ENCODE measurements at places on chromosomes 7 and 10.

- no peak for DNase-seq
These were observed 20.7 kb upstream of the ZNF212 start for GRCh38 chr7:149218469-149219420.

- no peak for DNase-seq
These were observed 107.6 kb upstream of the PRSS58 start for GRCh38 chr7:142365410-142365842.

DNA sequence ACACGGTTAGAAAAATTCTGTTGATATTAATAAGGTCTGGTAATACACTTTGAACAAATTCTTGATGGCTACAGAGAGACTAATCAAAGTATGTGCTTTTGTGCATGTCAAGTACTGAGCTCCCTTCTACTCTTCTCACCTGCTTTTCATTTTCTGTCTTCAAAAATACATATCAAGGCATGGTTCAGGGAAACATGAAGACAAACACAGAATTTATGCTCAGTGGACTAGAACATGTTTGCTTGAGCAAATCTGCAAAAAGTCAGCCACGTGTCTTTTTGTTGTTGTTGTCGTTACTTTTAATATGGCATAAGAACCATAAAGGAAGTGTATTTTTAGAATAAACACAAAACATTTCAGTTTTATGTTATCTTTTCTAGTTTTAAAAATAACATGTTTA, 21.9 kb downstream of the CDK13 start:
- no peak for DNase-seq

GRCh38 chr7:47336472-47337425, 245.2 kb downstream of the TNS3 start:
- no peak for DNase-seq

DNA sequence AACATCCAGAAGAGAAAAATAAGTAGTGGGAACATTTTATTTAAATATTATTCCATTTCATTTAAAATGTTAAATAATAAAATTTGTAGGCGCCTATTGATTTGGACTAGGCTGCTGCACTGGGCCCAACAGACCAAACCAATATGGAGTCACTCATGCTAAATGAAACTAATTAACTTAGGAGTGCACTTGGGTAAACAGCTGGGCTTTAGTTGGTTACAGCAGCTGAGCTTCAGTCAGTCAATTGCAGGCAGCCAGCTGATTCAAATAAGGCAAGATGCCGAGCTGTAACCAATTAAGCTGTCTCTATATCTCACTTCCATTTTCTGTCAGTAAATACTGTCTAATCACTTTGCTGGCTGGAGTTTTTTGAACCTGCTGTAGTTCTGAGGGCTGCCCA, 102.1 kb upstream of the WDR11 start:
- no peak for DNase-seq

DNA sequence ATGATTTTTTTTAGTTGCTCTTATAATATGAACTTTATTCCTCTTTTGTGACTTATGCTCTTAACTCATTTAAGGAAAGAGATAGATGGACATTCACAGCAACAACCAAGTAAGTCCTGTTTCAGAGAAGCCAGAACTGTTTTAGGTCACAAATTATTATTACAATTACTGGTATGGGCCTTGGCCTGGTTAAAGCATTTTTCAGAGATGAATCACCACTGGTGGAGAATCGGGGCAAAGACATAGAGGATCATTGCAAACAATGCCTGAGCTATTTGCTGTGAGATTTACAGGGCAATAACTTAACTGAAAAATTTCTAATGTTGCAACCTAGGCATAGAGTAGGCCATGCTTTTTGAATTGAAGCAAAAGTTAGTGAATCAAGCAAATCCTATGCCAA, 138.0 kb upstream of the YAE1 start:
- no peak for DNase-seq

DNA sequence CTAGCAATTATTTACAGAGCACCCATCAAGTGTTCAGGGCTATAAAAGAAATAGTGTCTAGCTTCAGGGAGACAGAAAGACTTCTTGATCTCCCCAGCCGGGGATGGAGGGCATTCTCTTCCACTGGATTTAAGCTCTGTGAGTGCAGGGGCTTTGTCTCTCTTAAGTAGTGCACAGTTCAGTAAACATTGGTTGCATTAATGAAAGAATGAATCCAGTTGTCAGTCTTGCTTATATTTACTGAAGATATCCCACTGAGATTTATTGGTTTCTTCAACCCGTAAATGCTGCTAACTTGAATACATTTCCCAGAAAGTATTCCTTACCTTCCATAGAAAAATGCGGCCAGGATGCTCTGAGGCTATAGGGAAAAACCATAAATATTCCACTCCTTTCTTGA, 41.9 kb downstream of the AUTS2 start:
- no peak for DNase-seq

GRCh38 chr10:60044242-60044641, 137.9 kb upstream of the CCDC6 start:
- no peak for DNase-seq

- DNase-seq, result no peak
These were observed 10.4 kb downstream of the CHST3 start for GRCh38 chr10:71974489-71975021.

- DNase-seq, result no peak
These were observed 64.8 kb upstream of the MEOX2 start for GRCh38 chr7:15751191-15751701.

GRCh38 chr7:2932402-2933251, 88.5 kb upstream of the GNA12 start:
- DNase-seq, result no peak

GRCh38 chr7:126570845-126571244, 681.9 kb downstream of the GRM8 start:
- no peak for DNase-seq

- DNase-seq, result no peak
These were observed 128.2 kb downstream of the ACTR3B start for GRCh38 chr7:152887778-152888177.

DNA sequence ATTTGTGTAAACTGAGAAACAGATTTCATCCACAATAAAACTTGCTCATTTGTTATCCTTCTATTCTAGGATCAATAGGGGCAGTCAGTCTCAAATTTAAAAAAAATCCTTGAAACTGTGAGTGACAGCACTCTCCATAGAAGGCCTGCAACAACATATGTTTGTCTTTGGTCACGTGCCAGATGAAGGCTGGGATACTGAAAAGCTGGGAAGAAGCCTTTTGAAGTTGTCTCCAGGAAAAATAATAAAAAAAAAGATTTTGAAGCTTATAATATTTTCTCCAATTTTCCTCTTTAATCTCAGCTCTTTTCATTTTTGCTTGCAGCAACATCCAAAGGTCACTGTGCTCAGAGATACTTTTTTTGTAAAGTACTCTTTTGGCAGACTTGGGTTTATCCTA, 128.6 kb upstream of the SLC26A5 start:
- no peak for DNase-seq

- DNase-seq, result no peak
These were observed 73.4 kb downstream of the OR13A1 start for GRCh38 chr10:45241865-45242520.

DNA sequence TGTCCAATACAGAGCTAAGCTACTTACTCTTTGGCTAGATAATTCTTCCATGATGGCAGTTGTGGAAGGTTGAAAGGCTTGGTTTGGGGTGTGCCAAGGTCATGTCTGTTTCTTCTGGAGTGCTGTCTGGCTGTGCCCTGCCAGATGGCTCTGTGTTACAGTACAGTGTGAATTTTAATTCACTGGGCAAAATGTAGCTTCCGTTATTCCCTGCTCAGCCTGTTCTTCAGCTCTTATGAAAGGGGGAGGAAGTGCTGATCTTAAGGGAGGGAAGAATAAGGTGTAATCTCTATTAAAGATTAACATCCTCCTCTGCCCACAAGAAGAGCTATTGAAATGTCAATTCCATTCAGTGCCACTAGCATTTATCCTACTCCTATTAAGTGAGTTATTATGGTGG, 52.2 kb downstream of the SND1 start:
- DNase-seq, result no peak

DNA sequence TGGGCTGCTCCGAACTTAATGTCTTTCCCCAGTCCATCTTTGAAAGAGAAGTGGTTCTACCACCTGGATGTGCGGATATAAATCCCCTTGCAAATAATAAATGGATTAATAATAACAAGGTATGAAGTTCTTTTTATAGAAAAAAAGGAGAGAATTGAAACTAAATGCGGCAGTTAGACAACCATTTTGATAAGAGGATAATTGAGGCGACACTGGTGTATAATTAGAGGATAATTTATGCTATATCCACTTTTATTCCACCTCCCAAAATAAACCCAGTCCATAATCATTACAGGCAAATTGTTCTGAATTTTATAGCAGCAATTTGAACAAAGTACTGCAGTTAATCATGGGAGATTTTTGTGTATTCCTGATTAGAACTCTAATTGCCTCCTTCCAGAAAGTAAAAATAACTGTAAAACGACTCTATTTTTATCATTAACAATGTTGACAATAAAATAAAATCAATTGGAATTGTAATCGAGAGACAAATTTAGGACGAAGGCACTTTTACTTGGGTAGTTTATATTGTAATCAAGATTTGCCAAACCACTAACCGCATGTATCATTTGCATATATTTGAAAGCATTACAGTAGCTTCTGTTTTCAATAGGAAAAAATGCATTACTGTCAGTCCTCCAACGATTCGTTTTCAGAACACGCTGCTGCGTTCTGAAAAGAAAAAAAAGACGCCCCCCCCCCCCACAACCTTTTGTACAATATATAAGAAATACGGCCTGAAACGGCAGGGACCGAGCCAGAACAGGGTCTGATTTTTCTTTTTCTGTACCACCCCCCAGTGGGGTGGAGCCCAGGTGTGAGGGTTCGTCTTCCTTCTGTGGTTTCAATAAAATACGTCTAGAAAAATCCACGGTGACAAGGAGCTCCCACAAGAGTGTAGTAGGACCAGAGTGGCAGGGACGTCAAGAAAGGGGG, 838 bp upstream of the DLX6 start:
- no peak for DNase-seq

GRCh38 chr10:43229208-43230061, 37.4 kb downstream of the RASGEF1A start:
- no peak for DNase-seq

- no peak for DNase-seq
These were observed 191.2 kb downstream of the CSTF2T start for GRCh38 chr10:51508156-51508555.

DNA sequence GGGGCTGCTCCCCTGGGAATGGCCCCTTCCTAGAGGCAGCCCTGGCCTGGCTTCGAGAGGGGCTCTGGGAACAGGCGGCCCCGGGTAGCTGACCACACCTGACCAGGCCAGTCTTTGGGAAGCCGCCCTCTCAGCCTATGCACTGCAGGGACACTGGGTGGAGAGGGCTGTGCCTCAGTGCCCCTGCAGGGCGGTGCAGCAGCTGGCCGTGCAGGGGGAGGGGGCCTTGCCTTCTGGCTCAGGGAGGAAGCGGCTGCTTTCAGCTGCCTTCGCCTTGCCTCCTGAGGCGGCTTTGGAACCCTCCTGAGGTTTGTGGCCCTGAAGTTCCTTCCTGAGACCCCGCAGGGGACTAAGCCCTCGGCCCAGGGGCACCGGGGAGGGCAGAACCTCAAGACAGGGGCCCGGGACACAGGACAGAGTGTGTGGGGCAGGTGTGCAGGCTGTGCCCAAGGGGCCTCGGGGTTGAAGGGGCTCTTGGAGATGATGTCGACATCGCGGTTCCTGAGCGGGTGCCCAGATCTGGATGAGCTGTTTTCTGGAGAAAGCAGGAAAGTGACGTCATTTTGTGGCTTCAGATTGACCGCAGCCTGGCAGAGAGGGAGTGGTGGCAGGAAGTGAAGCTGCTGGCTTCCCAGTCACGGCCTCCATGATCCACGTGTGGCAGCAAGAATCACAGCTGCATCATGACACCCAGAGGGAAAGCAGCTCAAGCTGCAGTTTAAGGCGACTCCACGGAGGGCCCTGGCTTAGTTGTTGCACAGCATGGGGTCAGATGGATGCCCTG, 17.7 kb downstream of the ADAM8 start:
- DNase-seq, result no peak

DNA sequence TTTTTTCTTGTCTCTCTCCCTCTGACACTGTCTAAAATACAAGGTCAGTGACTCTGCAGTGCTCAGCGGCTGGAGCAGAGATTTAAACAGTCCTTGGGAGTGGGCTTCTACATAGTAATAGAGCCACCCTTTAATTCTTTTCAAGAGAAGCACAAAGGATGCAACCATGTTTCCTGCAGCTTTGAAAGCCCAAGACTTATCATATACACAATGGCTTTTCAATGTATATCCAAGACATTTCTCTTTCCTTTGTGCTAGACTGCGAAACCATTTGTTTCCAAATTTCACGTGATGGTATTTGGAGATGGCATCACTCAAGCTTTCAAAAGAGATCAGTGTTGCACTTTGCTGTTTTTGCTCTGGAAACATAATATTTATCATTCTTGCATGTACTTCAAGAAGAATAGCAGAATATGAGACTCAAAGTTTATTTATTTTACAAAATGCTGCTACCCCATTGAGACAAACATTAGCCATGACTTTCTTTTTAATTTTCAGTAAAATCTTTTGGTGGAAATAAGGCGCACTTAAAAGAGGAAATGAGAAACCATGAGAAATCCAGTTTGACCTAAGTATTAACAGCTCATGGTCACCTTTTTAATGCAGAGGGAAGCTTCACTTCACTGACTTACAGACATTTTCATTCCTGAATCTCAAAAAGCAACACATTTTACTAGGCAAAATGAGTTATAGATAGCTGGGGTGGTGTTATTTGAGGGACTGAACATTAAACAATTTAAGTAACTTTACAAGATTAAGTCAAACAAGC, 76.6 kb downstream of the SEMA3C start:
- DNase-seq, result no peak

GRCh38 chr7:102270178-102270887, 16.3 kb upstream of the SH2B2 start:
- DNase-seq, result no peak

DNA sequence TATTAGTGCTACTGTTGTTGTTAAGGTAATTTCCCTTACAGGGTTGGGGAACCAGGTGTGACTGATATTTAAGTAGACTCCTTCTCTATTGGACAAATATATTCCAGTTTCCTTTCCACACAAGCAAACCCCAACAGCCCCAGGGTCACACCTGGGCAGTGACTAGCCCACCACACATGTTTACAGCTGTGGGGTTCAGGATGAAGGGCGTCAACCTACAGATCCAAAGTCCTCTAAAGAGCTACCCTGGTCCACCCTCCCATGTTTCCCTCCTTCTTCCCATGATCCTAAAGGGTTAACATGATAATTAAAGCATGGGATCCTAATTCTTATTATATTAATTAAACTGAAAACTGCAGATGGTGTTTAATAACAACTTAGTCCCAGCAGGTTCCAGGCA, 701.5 kb downstream of the GRID1 start:
- DNase-seq, result no peak

DNA sequence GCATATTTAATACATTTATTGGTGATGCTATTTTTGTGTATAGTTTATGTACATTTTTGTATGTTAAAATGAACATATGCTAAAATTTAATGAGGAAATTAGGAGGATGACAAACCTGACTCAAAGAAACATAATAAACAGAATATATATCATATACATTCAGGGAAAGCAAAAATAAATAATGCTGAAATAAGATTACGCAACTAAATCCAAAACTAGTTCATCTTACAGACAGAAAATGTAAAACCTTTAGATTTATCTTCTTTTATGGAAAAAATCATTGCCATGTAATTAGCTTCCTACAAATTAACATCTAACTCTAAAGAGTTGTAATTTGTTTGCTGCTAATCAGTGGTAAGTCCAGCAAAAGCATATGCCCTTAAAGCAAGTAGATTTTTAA, 216.5 kb downstream of the PTN start:
- no peak for DNase-seq
